ENCODE measurements at places on chromosomes 6 and 20.

DNA sequence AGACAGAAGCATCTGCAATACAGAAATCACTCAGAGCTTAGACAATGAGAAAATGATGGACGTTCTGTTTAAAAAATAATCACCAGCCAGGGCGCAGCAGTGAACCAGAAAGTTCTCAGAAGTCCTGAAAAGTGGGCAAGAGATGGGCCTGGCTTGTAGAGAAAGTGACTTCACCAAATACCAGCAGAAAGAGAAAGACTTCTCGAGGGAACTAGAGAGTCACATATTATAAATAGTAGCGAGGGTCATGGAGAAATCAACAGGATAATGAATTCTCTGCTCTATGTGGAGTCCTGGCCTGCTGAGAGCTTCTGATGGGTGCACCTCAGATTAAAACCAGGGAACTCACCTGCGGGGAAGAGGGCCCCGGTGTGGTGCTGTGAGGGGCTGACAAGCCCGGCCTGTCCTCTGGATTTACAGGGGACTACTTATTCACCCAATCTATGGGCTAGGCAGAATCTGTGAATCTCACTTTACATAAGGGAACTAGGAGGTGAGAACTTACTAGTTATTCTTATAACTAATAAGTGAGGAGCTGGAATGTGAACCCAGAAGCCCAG, 5.6 kb upstream of the RAMACL start:
- no peak for DNase-seq

DNA sequence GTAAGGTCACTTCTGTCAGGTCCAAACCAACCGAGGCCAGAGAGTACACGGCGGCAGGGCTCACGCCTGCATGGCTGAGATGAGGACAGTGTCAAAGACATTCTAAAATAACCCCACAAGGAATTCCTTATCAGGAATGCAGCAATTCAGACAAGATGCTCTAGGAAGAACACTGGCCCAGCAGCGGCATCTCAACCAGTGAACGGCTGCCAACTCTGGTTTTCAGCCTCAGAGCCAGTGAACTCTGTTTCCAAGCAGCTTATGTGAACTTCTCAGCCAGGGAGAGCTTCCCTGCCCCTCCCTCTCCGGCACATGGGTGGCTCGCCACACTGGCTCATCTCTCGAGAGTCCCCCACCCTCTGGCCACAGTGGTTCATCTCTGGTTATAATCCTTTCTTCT, 36.9 kb downstream of the KCNQ2 start:
- DNase-seq: no peak

- DNase-seq: no peak
Measured at GRCh38 chr6:18053078-18053477, 65.6 kb upstream of the KIF13A start.

DNA sequence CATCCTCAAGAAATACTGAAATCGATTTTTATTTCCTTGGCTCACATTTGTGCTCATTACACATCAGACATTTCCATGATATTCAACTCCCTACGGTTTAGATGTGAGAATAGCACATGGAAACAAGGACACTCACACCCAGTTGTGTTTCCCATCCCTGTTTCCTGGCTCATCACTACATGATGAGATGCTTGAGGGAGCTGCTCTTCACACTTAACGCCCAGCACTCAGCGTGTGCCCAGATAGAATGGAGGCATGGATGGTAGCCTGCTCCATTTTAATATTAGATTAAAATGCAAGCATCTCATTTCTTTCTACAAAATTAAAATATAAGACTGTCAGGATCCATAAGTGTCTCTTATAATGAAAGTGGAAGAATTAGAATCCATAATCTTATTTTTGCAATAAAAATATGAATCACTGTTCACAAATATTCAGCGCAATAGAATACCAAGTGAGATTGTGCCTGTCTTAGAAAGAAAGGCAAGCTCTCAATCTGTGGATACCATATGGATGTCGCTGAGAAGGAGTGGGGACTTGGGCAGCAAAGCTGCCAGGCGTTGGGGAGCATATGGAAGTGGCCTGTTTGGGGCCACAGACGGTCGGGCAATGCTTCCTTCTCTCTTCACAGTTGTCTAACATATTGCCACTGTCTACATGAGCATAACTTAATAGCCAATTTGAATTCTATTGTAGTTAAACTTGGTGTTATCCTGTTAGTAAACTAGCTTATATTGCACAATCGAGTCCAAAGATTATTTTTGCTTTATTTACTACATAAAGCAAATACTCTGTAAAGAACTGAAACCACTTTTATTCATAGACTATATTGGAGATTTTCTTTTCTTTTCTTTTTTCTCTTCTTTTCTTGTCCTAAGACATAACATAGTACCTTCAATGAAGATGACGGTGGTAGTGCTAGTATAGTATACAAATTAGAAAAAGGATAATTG, 206.8 kb upstream of the QKI start:
- no peak for DNase-seq

DNA sequence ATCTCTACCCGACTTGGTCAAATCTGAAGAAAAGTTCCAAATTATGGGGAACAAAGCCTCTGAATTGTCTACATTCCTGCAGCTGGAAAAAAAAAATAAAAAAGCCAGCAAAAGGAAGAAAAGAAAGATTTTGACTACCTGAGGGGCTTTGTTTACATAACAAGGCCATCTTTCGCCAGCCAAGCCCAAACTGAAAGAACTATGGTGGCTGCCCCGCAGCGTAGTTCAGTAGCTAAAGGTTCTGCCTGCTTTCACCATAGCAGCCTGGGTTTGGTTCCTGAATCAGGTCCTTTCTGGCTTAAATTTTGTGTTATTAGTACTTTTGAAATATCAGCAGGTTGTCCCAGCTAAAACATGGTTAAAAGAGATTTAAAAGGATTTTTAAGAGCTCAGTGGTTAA, 35.4 kb downstream of the ZNF133 start:
- no peak for DNase-seq

DNA sequence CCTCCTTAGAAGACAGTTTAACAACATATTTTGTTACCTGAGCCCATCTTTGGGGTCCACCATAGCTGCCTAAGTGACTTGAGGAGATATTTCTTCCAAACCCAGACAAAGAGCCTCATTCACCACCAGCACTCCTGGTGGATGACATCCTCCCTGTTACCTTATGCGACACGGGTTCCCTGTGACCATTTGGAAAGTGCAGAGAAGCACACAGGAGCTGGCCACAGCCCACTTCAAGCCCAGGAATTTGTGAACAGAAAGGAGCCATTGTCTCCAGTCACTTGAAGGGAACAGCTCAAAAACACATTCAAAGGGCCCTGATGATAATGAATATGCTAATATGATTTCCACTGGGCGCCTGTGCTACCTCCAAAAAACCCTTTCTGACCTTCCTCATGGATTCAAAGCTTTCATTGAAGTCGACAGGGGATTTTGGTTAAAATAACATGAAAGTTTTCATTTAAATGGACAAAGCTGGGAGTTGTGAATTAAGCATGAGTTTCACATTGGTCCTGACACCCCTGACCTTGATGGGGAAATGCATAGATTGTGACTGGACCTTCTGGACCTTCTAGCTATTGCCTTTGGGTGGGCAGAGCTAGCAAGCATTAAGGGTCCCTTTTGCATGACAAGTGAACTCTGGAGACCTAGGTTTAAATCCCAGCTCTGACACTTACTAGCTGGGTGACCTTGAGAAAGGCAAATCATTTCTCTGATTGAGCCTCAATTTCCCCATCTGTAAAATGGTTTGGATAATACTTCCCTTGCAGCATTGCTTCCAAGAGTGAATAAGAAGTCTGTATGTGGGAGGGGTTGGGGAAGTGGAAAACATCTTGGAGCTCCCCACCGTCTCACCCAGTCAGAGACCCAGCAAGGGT, 83.3 kb upstream of the SIRPA start:
- DNase-seq: no peak

DNA sequence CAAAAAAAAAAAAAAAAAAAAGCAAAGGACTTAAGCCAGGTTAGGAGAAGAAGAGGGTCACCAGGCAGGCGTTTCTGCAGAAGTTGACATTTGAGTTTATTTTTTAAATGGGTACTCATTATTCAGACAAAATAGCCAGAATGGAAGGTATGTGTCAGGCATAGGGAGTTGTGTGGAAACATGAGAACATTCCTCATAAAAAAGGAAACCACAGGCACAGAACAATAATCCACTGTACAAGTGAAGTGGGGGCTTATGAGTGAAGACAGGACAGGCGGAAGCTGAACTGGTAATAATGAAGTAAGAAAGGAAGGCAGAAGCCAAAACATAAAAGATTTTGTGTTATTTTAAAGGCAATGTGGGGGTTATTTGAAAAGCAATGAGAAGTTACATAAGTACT, 104.6 kb downstream of the EPB41L2 start:
- no peak for DNase-seq

DNA sequence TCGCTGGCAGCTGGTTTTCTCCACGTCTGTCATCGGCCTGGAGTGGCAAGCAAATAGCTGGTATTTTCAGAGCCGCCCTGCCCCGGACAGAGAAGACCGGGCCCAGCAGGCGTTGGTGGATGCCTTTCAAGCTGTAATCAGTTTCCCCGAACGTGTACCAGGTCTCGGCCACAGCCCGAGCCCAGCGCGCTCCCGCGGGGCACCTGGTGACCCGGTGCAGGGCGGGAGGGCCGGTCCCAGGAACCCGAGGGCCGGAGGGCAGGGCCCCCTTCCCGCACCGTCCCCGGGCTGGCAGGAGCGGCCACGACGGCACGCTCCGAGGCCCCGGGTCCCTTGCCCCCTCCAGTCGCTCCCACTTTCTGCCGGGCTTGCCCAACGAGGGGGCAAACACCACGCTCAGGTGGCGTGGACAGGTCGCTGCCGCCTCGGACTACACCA, 348 bp upstream of the PYGB start:
- DNase-seq: peak; percentile 82

DNA sequence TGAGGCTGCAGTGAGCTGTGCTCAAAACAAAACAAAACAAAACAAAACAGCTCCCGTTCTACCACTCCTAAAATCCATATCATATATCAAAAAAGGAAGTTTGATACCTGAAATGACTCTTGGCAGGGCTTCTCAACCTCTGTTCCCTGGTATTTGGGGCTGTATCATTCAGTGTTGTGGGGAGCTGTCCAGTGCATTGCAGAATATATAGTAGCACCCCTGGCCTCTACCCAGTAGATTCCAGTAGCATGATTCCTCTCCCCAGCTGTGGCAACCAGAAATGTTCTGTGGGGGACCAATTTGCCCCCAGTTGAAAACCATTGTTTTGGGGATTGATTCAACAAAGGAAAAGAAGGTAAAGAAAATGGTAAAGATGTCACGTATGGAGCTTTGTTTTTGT, 238.9 kb downstream of the PRL start:
- no peak for DNase-seq

- DNase-seq: no peak
Measured at GRCh38 chr6:152351110-152351509, 286.1 kb downstream of the SYNE1 start.

GRCh38 chr6:128069188-128069587, 168.3 kb upstream of the THEMIS start:
- DNase-seq: no peak

DNA sequence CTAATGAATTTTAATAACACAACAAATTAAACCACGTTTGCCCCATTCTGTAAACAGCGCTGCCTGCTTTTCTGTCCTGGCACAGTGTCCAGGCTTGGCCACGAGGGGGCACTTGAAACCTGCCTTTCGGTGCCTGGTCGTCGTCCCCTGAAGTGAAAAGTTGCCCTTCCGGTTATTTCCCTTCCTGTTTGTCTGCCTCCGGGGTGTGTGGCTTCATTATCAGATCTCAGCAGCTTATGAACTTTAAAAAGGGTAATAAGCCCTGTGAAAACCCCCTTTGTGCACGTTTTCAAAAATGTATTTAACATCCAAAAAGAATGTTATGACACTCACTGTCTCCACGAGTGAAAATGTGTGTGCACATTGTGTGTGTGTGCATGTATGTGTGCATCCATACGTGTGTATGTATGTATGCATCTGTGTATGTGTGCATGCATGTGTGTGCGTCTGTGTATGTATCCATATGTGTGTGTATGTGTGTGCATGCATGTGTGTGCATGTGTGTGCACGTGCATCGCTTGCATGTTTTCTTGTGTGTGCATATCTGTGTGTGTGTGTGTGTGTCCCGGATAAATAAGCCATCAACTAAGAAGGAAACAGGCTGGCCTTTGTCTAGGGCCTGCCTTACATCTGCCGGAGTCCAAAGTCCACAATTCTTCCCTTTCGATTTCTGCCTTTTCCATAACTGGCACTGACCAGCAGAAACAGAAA, 358.4 kb downstream of the THBS2 start:
- DNase-seq: peak; percentile 94

DNA sequence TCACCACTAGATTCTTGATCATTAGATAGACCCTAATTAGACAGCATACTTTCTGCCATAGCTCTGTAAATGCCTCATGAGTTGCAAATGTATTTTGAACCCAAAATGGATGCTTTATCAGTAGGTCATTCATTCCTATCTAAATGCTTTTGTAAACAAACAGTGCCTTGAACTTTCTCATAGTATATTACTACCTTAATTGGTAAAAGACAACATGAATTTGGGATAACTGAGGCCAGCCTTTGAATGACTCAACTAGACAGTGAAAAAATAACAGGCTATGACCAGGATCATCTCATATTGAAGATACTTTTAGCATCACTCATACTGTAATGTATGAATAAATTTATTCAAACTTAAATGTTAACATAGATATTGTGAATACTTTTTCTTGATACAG, 37.0 kb upstream of the PRL start:
- no peak for DNase-seq

DNA sequence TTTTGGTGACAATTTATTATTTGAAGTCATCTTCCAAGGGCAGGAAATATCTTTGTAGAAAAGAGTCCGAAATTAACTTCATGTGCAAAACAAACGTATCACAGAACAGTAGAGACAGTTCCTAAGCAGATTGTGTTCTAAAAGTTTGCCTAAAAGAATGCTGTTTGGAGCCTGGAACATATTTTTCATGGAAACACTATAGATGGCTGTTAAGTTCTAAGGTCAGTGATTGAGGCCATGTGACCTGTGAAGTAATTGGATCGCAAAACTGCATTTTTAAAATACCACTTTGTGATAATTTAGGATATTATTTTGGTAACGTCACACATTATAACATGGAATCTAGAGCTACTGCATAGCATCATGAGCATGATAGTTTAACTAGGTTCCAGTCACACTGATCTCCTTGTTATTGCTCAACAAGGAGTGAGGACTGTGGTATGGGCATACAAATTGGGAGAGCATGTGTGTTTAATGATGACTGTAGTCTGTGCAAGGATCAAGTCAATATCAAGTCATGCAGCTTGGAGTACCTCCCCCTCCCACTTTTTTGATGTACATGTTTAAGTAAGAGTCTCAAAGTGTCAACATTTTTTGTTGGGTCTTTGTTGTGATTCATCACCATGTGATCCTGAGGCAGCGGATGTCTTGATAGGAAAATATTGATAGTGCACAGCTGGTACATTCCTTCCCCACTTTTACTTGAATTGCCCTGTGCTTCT, 609.3 kb upstream of the CITED2 start:
- DNase-seq: no peak

DNA sequence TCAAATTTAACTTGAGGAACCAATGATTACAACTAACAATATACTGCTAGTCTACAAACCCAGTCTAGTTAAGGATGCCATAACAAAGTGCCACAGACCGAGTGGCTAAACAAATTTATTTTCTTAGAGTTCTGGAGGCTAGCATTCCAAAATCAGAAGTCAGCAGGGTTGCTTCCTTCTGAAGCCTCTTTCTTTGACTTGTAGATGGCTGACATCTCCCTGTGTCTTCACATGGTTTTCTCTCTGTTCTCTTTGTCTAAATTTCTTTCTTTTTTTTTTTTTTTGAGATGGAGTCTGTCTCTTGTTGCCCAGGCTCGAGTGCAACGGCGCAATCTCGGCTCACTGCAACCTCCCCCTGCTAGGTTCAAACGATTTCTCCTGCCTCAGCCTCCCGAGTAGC, 56.1 kb downstream of the NCOA3 start:
- DNase-seq: no peak
